ENCODE measurements at places on chromosomes 4 and X. TPM values are rescaled to one million over a fixed set of nuclear protein-coding genes. Genes with fewer than 3 reads are reported as not detected.

INPP4B gene
- 9.7 TPM for total RNA-seq

CT45A8 gene
- total RNA-seq, result not detected

ATOH1 gene
- not detected for total RNA-seq

MAGEE2 gene
- total RNA-seq, result not detected

MFAP3L gene
- 4.1 TPM for total RNA-seq

PGAM4 gene
- not detected for total RNA-seq

USP17L11 gene
- total RNA-seq, result not detected

RAP1GDS1 gene
- 108 TPM for total RNA-seq

GDPD2 gene
- total RNA-seq, result not detected

ELF4 gene
- 13.1 TPM for total RNA-seq

KCNE5 gene
- 0.55 TPM for total RNA-seq

KIT gene
- total RNA-seq, result 1.5 TPM

L1CAM gene
- 0.59 TPM for total RNA-seq

PRR32 gene
- total RNA-seq, result not detected

OSTC gene
- total RNA-seq, result 245 TPM

UCHL1 gene
- total RNA-seq, result 1,235 TPM

SOWAHD gene
- 0.09 TPM for total RNA-seq

TMSB15A gene
- total RNA-seq, result 2.4 TPM

MBNL3 gene
- 0.30 TPM for total RNA-seq

CSAG3 gene
- not detected for total RNA-seq

ZCCHC18 gene
- total RNA-seq, result 0.30 TPM

SSX4B gene
- not detected for total RNA-seq

TMEM192 gene
- total RNA-seq, result 9.1 TPM

GATA1 gene
- total RNA-seq, result not detected

RNF113A gene
- 17.5 TPM for total RNA-seq

NKX1-1 gene
- not detected for total RNA-seq

CYSLTR1 gene
- total RNA-seq, result not detected

MID1 gene
- 28.3 TPM for total RNA-seq

F8A3 gene
- total RNA-seq, result 0.78 TPM

FAM9C gene
- not detected for total RNA-seq

GPRASP2 gene
- 20.1 TPM for total RNA-seq

SPANXN3 gene
- not detected for total RNA-seq

NAP1L3 gene
- total RNA-seq, result 19.3 TPM

TRIML2 gene
- 0.14 TPM for total RNA-seq

EGF gene
- total RNA-seq, result 11.3 TPM

ITM2A gene
- total RNA-seq, result not detected

DDIT4L gene
- total RNA-seq, result 2.7 TPM

PCDH11X gene
- not detected for total RNA-seq

MAGEA8 gene
- not detected for total RNA-seq

MAGEB18 gene
- not detected for total RNA-seq

COX7B gene
- total RNA-seq, result 363 TPM

Data from smooth muscle cell of the umbilical artery (primary cell).